ENCODE measurements at places on chromosomes 11 and 22. TPM values are rescaled to one million over a fixed set of nuclear protein-coding genes. Genes with fewer than 3 reads are reported as not detected.

Gene GUCY1A2
- 2.4 TPM for total RNA-seq

Gene OR8G1
- not detected for total RNA-seq

Gene SLC17A6
- total RNA-seq, result not detected

- peak; percentile 53 for DNase-seq
These were observed 1349.5 kb downstream of the BRD1 start for GRCh38 chr22:48478124-48478523.

DNA sequence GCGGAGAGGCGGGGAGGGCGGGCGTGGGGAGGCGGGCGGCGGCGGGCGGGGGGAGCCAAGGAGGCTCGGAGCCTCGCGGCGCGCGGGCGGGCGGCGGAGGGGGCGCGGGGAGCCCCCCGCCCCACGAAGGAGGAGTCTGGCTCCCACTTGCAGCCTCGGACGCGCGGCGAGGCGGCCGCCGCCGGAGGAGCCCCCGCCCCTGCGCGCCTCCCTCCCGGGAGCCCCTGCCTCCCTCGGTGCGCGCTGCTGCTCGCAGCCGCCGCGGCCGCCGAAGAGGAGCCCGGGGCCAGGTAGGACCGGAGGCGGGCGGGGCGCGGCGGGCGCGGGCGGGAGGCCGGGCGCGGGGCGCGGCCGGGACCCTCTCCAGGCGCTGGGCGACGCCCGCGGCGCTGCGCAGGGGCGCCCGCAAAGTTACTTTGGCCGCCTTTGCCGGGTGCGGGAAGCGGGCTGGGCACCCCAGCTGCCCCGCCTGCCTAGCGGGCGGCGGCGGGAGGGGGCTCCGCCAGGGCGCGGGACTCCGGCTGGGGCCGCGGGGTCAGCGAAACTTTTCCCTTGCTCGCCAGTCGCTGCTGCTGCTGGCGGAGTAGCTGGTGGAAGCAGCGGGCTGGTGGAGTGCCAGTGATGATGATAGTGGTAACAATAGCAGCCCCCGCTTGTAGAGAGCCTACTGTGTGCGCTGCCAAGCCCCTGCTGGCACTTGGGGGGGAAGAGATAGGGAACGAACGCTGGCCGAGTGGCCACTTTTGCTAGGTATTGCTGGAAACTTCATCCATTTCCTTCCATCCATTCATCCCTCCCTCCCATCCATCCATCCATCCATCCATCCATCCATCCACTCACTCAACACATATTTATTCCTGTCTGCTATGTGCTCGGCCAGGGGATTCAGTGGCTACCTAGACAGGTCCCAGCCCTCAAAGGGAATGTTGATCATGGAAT, at the start of gene MPPED1:
Gene MPPED1, plus strand, starts transcription at position 146 of the 939 bp plus-strand sequence. CDS start 12,972 bp downstream, outside the sequence.
- no peak for DNase-seq

- DNase-seq, result no peak
These were observed 520.4 kb downstream of the SOX6 start for GRCh38 chr11:15835788-15836411.

DNA sequence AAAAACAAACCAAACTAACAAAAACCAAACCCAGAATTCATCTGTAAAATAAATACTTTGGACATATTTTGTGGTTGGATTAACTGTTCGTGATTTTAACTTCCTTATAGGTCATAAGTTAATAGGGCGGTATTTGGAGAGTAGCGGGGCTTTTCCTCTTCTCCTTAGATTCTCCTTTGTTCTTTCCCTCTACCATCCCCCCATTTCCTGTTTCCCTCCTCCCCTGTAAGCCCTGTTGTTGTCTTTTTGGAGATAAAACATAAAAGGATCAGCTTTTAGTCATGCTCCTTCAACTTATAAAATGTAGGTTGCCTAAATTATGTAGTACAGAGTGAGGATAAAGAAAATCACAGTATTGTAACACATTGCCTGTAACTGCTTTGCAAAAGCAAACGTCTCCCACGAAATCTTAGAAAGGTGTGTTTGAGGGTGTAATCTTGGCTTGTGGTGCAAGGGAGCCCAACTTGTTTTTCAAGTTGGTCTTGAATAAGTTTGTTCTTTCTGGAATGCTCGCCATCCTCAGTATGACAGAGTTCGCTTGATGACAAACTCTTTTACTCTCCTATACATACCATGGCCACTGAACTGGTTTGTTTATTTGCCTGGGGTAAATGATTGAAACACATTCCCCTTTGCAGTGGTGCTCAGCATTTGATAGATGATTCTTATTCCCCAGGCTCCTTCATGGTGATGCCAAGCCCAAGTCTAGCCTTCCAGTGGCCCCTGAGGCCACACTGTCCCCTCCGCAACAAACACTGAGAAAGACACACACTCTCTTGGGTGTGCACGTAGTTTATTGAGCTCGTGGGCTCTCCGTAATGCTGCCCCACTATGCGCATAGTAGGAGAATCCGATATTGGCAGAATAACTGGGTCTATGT, 49.4 kb downstream of the TEAD1 start:
- DNase-seq, result peak; percentile 77

- DNase-seq, result peak; percentile 45
These were observed 819 bp upstream of the KCNQ1OT1 start for GRCh38 chr11:2700415-2701211.

DNA sequence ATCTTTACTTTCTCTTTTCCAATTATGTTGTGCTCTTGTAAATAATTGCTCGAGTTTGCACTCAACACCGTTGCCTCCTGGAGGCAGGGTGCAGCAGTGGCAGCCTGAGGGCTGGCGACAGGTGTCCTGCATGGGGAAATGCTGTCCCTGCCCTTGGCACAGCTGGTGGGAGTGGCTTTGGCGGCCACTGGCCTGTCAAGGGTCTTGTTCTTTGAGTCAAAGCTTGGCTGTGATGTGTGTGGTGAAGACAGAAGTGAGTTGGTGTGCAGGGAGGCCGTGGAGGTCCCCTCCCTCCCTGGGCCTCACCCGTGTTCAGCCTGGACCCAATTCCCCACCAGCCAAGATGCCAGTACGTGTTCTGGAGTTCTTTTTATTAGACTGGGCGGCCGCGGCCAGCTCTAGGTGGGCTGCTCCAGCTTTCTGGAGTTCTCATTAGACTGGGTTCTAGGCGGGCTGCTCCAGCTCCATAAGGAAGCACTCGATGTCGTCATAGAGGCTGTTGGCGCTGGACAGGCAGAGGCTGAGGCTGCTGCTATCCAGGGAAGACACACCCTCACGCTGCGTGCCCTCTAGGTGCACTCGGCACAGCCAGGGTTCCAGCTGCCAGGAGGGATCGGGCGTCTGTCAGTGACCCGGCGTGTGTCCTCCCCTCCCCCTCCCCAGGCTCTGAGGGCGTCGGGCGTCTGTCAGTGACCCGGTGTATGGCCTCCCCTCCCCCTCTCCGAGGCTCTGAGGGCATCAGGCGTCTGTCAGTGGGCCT, 3.4 kb downstream of the IRF7 start:
- peak; percentile 86 for DNase-seq

DNA sequence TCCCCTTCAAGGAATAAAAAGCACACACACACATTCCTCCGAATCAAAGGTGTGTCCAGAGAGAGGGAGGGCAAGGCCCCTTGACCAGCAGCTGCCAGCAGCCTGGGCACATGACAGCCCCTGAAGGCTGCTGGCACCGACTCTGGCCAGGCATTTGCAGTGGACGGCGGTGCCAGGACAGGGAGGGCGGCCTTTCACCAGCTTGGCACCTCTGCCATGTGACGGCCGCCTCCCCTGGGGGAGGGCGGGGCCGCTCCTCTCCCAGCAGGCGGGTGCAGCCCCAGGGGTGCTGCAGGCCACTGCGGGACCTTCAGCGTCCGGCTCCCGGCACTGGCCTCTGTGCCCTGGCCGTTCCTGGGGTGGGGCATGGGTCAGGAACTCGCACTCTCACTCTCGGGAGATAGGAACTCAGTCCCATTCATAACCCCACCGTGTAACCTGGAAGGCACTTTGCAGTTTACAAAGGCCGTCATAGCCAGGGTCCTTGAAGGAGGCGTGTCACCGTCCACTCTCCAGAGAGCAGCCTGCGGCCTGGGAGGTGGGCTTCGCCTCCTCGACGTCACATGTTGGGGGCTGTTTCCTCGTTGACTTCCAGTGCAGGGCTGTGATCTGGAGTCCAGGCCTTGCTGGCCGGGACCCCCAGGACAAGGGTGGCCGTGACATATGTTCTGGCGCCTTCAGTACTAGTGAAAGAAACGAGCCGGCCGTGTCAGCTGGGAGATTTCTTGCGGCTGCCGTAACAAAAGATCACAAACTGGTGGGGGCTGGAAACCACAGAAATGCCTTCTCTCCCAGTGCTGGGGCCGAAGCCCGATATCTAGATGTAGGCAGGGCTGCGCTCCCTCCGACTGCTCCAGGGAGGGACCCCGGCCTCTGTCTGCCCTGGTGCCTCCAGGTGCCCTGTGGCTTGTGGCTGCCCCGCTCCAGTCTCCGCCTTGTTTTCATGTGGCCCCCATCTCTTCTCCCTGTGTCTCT, 39.9 kb upstream of the SMIM38 start:
- DNase-seq, result no peak

GRCh38 chr11:110077346-110077745, 15.8 kb upstream of the ZC3H12C start:
- no peak for DNase-seq

GRCh38 chr11:1208394-1209261, 14.2 kb upstream of the MUC5B start:
- peak; percentile 74 for DNase-seq

DNA sequence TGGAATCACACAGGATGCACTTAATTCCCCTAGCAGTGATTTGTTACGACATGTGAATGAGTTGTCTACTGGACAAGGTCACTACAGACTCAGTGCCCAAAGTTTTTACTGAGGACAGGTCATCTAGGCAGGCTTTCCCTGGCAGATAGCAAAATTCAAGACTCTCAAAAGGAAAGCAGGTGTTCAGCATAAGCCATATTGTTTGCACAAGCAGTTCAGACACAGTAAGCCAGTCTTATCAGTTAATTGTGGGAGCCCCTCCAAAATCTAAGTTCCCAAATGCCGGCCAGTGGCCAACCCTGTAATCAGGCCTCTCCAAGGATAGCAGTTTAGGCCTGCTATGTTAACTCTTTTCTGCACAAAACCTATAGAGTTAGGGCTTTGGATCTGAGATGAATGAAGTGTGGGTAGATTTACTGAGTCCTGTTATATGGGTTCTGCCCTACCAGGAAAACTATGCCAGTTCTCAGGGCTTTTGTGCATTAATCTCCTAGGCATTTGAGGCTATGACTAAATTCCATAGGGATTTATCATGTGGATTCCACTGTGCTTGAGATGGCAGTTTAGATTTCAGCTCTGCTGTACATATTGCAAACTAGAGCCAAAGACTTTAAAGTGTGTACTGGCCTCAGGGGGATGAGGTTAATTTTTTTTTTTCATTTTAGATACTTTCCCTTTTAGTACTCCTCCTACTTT, 4.8 kb upstream of the ARHGEF12 start:
- DNase-seq, result no peak
